ENCODE measurements at places on chromosomes 1 and 21.
A peak's percentile ranks its signal among the peaks of the same experiment; 100 is the strongest.

DNA sequence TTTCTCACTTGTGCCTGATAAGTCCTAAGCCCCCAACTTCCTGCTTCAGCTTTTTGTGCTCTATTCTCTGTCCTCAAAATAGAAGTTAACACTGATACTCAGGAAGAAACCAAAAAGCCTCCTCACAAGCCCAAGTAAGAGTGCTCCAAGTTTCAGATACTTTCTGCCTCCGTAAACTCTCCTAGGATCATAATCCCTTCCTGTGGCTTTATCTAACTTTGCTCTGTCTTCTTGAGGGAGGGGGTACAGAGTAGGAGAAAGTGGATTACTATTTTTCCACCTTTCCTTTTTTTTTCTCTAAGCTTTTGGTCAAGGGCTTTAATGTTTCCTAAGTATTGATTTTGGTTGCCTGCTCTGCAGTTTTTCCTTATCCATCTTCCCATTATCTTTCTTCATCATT lies 54.6 kb downstream of the DPH5 start:
- DNase-seq: no peak

- DNase-seq: no peak
Measured at GRCh38 chr21:36477001-36477400, 2.9 kb downstream of the CLDN14 start.

DNA sequence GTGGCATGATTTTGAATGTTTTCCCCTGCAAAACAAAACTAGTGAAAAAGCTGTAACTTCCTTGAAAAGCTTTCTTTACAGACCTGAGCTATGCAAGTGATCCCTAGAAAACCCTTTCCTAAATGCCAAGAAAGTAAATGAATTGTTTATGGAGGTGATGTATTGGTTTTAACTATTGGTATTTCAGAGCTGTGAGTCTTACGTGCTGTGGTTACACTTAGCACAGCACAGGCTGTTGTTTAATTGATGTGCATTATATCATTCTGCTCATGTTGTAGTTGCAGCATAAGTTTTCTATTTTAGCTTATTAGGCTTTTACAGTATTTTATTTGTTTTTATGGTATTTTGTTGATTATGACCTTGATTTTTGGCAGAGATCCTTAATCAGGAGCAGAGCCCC lies 74.1 kb upstream of the DYNLT5 start:
- DNase-seq: no peak

GRCh38 chr1:111471012-111471411 lies 2.8 kb upstream of the C1orf162 start:
- peak; percentile 66 for DNase-seq

GRCh38 chr1:113835686-113836290 lies 23.5 kb upstream of the RSBN1 start:
- DNase-seq: no peak

GRCh38 chr1:102107441-102107840 lies 110.7 kb upstream of the OLFM3 start:
- no peak for DNase-seq

GRCh38 chr1:197277166-197277565 lies 9.1 kb downstream of the CRB1 start:
- DNase-seq: no peak

DNA sequence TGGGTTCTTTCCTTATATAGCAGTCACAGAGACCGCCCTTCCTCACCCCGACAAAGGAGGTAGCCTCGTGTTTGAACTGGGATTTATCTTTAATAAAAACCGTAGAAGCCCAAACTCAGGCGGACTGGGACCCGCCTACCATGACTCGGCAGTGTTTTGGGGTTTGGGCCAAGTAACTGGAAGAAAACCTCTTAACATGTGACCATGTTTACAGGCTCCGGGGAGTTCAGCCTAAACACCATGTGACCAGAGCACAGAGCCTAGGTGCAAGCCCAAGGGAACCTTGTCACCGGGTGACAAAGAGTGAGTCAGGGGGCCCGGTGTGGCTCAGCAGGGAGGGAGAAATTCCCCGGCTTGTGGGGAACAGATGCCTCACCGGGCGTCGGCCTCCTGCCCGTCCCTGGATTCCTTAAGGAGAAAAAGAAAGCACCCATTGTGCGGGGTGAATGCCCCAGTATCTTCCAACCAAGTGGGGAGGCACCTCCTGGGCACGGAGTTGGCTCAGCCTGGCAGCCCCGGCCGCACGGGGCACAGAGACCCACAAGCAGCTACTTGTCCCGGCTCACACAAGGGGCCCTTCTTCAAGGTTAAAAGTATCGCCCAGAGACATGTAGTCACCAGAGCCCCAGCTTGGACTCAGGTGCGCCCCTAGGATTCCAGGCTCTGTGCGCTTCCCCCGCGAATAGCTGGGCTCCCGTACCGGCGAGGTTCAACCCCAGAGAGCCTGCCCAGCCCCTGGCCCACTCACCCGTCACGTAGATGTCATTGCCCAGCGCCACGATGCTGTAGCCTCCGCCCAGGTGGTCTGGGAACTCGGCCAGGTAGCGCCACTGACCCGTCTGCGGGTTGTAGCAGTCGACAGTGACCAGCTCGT lies 1.4 kb downstream of the KLHL21 start:
- peak; percentile 62 for DNase-seq

- no peak for DNase-seq
Measured at GRCh38 chr1:168227620-168228019, 1.8 kb downstream of the SFT2D2 start.

DNA sequence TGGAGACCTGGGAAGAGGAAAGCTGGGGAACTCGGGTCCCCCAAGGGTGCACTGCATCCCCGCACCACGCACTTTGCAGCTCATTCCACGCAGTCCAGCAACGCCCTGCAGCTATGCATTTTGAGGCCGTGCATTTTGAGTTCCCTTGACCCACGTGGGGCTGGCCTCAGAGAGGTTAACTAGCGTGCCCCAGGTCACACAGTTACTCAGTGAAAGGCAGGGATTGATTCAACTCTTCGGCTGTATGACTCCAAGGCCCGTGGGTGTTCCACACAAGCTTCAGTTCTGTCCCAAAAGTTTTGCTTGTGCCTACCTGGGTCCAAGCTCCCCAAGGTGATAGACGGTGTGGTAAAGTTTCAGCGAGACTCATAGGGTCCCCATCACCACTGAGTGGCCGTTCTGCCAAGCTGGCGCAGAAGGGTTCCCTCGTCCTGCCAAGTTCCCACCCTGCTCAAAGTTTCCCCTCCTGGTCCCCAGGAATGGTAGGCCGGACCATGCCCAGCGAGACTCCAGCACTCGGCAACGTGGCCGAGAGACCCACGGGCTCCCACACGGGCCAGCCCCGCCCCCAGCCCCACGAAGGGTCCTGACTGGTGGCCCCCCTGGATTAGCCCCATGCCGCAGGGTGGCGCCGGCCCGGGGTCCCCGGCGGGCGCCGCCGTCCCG lies 611 bp downstream of the HSPG2 start:
- no peak for DNase-seq

- DNase-seq: no peak
Measured at GRCh38 chr1:30855686-30856259, 52.8 kb downstream of the SDC3 start.

GRCh38 chr1:109559995-109560394 lies 11.6 kb downstream of the GNAI3 start:
- no peak for DNase-seq

- DNase-seq: no peak
Measured at GRCh38 chr1:45334308-45335245, 5.4 kb upstream of the TOE1 start.

DNA sequence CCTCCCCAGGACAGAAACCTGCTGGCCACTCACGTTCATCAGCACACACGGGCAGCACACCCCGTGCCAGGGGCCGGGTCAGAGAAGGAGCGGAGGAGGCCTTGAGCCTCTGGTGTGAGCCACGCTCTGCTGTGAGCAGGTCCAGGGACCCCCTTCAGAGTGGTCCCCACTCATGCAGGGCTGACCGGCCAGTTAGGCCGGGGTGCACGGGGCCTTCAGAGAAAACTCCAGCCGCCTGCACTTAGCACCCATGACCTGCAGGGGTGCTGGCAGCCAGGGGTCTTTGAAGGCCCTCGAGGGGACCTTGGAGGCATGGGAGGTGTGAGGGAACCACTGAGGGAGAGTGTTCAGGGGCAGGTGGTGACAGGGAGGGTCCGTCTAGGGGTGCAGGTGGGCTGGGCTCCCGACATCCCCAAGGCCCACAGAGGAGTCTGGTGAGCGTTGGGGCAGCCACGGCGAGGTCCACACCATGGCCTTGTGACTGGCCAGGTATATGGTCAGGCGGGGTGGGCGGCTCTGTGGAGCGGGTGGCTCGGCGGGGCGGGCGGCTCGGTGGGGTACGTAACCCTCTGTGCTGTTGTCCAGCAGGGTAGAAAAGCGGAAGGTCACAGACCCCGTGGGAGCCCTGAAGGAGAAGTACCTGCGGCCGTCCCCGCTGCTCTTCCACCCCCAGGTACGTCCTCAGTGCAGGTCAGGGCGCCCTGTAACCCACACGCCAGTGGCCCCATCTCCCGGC lies 40.3 kb upstream of the ARHGEF16 start:
- no peak for DNase-seq

DNA sequence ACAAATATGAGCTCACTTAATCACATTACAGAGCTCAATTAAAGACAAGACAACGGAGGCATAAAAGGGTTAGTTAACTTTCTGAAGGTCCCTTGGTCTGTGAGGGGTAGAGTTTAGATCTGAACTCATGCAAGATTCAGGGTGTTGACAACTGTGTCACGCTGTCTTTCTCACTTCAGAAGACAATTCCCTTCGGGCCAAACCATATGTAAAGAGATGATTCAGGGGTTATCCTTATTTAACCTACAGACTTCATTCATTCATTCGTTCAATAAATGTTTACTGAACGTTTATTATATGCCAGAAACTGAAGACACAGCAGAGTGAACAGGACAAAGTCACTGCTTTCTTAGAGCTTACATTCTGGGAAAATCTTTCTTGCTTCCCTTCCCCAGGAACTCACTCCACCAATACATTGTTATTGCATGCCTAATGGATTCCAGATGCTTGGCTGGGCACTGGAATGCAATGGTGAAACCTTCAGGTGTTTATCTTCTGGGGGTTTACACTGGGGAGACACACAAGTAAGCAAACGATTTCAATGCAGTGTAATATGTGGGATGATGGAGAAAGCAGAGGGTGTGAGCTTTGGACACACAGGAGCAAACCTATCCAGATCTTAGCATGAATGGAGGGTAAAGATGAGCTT lies 6.4 kb downstream of the XCL1 start:
- no peak for DNase-seq

- no peak for DNase-seq
Measured at GRCh38 chr1:233180641-233181364, 114.7 kb downstream of the PCNX2 start.

GRCh38 chr1:18919197-18919905 lies 17.0 kb upstream of the ALDH4A1 start:
- DNase-seq: no peak

DNA sequence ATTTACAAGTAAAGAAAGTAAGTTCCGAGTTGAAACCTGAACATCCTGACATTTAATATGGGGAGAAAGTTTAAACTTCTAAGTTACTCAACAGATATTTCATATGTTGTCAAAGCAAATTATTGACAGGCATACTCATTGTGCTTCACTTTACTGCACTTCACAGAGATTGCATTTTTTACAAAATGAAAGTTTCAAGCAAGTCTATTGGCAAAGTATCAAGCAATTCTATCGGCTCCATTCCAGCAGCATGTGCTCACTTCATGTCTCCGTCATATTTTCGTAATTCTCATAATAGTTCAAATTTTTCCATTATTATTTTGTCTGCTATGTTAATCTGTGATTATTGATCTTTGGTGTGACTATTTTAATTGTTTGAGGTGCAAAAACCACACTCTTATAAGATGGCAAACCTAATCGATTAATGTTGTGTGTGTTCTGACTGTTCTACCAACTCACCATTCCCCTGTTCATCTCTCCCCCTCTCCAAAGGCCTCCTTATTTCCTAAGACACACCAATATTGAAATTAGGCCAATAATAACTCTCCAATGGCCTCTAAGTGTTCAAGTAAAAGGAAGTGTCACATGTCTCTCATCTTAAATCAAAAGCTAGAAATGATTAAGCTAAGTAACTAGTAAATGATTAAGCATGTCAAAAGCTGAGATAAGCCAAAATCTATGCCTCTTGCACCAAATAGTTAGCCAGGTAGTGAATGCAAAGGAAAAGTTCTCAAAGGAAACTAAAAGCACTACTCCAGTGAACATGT lies 68.2 kb upstream of the BCL9 start:
- DNase-seq: no peak

DNA sequence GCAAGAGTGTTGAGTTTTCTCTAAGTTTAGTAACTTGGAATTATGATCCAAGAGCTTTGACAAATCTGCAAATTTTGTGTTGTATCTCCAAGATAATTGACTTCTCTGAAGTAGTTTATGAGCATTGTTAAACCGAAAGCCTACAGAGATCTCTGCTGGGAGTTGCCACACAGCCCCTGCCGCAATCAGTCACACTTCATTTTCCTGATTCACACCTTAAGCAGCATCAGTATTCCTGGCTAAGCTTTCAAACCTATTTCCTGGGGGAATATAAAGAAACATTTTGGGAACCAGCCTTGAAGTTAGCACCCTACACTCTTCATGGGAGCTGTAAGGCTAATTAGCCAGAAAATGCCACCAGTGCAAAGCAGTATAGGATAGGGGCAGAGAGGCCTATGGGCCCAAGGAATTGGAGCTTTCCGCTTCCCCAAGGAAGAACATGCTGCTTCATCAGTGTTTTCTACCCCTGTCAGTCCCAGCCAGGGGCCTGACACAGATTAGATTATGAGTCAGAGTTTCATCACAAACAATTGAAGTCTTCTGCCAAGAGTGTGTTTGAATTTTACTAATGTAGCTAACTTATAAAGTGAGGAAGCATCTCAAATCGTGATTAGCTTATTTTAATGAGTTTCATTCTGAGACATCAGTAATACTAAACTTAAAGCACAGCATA lies 23.2 kb upstream of the CACYBP start:
- no peak for DNase-seq

DNA sequence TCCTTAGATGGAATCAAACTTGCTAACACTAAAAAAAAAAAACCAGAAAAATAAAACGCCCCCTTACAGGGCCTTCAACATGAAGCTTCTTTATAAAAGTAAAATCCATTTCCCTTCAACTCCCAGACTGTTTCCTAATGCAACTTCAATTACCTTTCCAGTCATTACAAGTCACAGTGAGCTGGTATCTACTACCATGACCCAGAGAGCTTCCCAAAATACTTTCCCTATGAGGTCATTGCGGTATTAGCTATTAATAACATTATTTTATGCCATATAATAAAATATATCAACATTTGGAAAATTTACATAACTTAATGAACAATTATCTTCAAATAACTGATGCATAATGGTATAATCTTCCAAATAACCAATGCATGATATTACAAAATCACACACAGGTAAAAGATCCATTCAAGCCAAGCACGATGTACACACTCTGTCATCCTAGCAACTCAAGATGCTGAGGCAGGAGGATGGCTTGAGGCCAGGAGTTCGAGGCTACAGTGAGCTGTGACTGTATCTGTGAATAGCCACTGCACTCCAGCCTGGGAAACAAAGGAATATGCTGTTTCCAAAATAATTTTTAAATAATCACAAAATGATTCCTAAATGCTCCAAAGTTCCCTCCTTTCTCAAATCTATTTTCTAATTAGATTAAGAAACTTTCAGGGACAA lies 24.1 kb downstream of the EIF4G3 start:
- DNase-seq: no peak

GRCh38 chr1:69081668-69082067 lies 486.1 kb upstream of the LRRC7 start:
- DNase-seq: no peak
